Non-pigmented ciliary epithelial cell (primary cell): ENCODE measurements at places on chromosomes 2 and 18.

DNA sequence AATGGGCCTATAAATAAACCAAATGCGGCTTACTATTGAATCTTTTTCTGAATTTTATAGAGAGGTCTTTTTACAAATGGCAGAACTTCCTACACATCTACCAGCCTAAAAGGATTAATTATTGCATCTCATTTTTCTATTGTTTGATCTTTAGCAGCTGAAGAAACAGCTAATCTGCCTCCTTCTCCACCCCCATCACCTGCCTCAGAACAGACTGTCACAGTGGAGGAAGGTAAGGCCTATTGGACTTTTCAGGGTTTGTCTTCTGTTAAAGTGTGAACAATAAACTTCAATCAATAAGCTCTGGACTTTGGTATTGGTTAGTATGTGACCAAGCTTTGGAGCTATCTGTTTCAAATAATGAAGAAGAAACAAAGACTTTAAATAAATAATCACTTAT, 91.0 kb upstream of the UNC80 start:
- DNase-seq, result no peak

GRCh38 chr2:236061899-236062298, 106.3 kb downstream of the GBX2 start:
- no peak for DNase-seq

GRCh38 chr2:66122516-66122915, 312.4 kb upstream of the MEIS1 start:
- DNase-seq, result no peak

DNA sequence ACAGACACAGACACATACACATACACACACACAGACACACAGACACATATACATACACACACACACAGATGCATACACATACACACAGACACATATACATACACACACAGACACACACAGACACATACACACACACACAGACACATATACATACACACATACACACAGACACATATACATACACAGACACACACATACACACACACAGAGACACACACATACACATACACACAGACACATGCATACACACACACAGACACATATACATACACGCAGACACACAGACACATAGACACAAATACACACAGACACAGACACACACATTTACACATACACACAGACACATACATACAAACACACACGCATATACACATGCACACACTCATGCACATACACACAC, 81.5 kb upstream of the ARL4C start:
- no peak for DNase-seq

DNA sequence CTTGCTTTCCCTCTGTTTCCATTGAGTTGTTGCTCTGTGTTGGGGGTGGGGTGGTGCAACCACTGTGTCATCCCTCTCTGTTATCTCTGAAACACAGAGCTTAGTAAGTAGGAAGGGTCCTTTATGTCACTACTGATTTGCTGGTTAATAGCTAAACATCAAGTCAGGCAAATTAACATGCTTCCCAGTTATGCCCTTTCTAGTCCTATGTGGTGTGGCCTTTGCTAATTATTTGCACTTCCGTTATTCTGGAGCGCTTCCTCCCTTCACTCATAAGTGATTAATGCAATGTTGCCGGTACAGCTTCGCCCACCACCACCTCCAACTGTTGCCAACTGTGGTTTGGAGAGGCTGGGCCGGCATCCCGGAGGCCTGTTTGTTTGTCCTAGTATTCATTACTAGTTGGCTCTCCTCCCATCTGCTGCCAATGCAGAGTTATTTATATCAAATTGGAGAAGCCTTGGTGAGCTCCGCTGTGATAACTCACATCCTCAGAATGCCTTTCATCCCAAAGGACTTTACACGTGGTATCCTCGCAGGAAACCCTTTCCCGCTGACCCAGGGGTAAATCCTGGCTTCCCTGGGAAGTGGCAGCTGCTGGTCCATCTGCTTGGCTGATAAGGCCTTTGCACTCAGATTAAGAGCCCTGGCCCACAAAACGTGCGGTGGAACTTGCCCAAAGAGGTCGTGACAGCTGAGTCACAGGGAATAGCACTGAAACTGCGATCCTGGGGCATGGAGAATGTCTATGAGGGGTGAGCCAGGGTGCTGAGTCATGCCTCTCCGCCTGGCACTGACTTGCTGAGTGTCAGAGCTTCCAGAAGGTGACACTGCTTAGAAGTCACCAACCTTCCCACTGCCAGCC, 72.0 kb upstream of the ZCCHC2 start:
- peak; percentile 27 for DNase-seq

GRCh38 chr2:144083211-144083610, 436.7 kb downstream of the ZEB2 start:
- DNase-seq, result no peak

DNA sequence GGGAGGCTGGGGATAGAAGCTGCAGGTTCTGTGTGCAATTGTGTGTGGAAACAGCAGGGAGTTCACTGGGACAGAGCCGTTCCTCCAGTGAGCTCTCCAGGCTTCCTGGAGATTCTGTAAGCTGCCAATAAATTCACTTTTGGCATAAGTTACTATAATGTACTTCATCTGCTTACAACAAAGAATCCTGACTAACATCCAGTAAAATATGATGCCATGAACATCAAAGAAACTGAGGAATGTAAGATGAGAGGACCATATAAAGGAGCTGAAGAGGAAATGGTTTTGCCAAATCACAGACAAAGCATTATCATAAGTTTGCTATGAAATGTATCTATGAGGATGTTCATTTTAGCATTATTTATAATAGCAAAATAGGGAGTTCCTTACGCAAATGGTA, 175.3 kb downstream of the KCNE4 start:
- DNase-seq, result no peak

- DNase-seq, result no peak
Measured at GRCh38 chr2:42841344-42841743, 49.0 kb upstream of the HAAO start.

DNA sequence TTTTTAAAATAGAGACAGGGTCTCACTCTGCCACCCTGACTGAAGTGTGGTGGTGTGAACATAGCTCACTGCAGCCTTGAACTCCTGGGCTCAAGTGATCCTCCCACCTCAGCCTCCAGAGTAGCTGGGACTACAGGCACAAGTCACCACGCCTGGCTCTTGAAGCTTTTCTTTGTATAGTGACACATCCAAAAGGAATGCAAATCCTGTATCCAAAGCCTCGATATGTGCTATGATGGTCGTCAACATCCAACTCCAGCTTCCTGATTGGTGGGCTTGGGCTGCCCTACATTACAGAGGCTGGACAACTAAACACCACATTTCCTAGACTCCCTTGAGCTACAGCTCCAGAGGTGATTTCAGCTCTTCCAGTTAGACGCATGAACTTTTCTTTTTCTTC, 101.7 kb upstream of the PGAP1 start:
- peak; percentile 67 for DNase-seq

DNA sequence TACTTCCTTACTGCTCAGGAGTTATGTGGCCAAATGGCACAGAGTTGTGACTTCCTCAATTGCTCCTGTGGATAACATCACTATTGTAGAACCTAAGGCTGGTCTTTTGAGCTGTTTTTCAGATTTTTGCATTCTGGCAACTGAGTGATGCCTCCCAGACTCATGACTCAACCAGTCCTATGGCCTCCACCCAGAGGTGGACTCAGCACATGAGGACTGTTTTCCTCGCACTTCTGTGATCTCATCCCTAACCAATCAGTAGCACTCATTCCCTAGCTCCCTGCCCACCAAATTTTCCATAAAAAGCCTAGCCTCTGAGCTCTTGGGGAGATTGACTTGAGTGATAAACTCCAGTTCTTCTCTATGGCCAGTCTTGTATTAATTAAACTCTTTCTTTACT, 407.9 kb upstream of the TNP1 start:
- no peak for DNase-seq

- DNase-seq, result no peak
Measured at GRCh38 chr2:16763493-16763899, 97.9 kb upstream of the CYRIA start.

GRCh38 chr2:199461711-199462346, 4.1 kb upstream of the SATB2 start:
- DNase-seq, result no peak

DNA sequence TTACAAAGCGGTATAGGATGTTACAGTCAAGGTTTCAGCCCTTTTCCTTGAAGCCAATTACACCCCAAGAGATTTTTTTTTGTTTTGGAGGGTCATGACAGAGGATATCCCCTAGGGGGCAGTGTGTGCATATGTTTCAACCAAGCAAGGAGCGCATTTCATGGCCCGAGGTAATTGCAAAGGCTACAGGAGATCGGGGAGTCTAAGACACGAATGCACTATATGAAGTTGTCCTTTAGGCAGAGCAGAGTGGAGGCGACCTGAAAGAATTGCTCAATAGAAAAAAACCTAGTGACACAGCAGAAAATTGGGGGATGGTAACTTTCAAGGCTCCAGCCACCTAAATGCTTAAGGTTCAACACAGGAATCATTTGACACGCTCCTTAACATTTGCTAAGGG, 219.8 kb upstream of the PARD3B start:
- DNase-seq, result peak; percentile 54

- no peak for DNase-seq
Measured at GRCh38 chr2:121409388-121409787, 121.3 kb upstream of the RNU4ATAC start.

- no peak for DNase-seq
Measured at GRCh38 chr2:176653479-176654443, 384.5 kb downstream of the MTX2 start.

DNA sequence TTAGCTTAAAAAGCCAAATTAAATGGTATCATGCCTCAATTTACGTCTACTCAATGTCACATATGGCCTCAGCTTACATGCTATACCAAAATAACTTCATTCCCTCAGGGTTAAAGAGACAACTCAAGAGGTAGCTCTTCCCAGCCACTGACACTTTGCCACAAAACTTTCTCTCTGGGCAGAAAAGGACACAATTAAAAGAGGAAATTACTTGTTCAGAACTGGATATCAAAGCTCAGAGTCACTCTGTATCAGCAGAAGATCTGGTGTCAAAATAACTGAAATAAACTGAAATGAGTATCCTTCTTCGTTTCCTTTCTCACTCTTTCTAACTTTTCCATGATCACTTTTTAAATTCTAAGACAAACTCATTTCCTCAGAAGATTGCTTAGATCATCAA, 108.7 kb downstream of the ZNF521 start:
- no peak for DNase-seq

GRCh38 chr2:194166818-194167217, 1490.2 kb upstream of the SLC39A10 start:
- peak; percentile 4 for DNase-seq

- no peak for DNase-seq
Measured at GRCh38 chr2:24972315-24972961, 683 bp upstream of the DNAJC27 start.

DNA sequence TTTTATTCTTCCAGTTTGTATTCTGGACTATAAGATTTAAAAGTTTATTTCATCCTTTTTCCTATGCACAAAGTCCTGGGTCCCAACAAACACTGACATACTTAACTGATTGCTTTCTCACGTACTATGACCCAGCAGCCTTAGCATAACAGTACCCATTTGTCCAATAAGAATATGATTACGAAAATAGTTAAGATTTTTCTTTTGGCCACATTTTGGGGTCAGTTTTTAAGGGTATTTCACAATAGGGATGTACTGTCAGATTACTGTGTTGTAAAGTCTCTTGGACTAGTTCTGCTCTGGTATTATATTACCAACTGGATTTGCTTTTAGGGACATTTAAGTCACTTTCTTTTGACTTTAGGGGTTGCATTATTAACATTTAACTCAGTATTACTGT, 46.1 kb downstream of the TTC39C start:
- DNase-seq, result no peak

DNA sequence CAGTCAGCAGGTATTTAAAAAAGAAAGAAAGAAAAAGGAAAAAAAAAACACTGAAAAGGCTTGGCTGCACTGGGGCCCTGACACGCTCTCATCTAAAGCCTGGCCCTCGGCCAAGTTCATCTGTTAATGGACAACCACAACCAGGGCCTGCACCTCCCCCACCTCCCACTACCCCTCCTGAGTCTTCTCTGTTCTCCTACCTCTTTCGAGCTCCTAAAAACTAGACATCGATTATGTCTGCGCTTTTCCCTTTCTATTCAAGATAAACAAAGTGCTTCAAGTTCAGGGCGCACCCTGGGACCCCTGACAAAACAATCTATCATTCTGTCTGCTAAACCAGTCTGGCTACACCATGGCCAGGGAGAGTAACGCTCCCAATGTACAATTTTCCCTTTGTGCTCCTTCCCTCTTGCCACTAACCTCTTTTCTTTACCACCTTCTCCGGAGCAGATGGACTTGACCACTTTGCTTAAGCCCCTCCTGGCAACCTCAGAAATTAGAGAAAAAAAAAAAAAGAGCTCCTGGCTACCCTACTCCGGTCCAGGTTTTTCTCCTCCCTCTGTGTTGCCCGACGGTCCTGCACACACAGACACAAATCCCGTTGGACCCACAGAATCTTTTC, 22.7 kb downstream of the BCL11A start:
- DNase-seq, result no peak

- DNase-seq, result no peak
Measured at GRCh38 chr2:215354771-215355695, 43.2 kb downstream of the ATIC start.

DNA sequence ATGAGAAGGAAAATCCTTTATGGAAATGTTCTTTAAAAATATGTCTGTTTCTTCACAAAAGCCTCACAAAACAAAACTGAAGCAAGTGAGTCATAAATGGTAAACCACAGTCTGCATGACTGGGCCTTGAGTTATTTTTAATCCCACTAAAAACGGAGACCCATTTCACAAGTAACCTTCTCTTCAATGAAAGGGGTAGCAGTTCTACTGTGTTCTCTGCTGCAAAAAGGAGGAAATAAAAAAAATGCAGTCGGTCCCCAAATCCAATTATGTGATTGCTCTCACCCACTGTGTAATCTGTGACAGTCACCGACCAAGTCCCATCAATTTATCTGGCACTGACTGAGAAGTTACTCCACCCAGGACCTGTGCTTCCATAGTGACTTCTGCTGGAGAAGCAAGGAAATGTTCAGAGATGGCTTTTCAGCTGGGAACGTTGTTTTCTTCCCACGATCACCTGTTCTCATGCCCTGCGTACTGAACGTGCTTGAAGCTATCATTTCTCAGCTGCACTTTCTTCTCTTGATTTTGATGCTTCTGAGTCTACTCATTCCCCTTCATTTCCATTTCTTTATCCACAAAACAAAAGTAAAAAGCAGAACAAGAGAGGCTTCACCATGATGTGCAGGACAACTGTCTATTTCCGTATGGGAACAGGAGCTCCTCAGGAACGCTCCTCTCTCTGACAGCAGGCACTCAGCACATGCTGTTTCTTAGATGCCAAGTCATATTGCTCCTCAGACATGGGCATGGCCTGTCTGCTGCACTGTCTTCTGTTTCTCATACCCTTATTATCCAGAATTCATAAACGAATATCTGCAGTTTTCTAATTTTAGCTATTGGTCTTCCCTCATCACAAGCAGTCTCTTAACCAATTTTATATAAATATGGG, 80.0 kb upstream of the TMEM200C start:
- peak; percentile 63 for DNase-seq
